ENCODE measurements at places on chromosomes 13 and 19.

DNA sequence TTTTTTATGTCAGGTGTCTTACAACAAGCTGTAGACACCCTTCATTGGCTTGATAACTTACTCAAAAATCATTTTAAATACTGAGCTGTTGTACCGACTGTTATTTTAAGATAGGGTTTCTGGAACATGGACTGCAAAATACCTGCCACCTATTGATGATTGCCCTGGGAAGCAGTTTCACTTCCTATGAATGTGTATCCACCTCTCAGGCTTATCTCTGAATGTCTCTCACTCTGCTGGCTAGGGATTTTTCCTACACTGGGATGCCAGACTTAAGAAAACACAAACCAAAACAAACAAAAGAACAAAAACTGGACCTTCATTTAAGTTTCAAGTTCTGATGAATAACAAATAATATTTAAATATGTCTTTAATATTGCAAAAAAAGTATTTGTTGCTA, 663.7 kb downstream of the EFNB2 start:
- no peak for DNase-seq

- no peak for DNase-seq
These were observed 709.3 kb upstream of the KLHL1 start for GRCh38 chr13:70817576-70817975.

GRCh38 chr13:59444210-59444857, 719.4 kb downstream of the DIAPH3 start:
- peak; percentile 77 for DNase-seq

DNA sequence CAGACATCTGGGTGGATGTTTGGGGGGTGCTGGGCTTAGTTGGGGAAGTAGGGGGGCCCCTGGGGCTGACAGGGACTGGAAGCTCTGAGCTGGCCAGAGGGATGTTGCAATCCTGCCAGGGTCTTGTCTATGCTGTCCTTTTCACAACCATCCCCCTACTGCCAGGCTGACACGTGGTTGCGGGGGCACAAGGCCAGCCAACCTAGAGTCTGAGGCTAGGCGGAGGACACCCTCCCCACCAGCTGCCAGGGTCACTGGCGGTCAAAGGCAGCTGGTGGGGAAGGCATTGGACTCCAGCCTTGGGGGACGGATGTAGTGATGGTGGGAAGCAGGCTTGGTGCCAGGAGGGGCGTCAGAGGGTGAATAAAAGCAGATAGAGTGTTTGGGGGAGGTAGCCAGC, 1.6 kb upstream of the APOC1 start:
- no peak for DNase-seq

DNA sequence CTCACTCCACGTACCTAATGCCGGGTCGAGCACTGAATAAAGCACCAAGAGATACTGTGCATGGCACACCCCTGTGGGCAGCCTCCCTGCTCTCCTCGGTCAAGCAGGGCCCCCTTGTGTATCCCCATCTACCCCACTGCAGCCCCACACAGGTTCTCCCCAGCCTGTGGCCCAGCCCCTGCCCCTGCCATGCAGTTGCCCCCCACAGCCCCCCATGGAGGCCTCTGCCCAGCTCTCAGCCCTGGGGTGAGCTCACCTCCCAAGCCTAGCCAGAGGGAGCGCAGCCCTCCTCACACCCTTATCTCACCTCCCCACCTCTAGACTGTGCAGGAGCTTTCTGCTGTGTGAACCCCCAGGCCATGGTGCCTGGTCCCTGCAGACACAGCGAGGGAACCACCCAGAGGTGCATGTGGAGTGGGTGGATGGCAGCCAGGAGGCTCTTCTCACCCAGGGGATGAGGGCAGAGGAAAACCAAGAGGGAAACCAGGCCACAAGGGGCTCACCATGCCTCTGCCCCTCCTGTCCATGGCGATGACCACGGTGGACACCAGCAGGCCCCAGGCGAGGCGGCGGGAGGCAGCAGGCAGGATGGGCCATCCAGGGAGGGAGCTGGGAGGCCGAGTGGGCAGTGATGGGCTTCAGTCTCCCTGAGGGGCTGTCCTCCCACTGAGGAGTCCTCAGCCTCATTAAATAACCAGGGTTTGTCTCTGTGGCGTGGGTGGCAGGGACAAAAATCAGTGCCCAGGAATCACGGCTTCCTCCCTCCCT, 83.2 kb downstream of the ANKRD10 start:
- DNase-seq: no peak

All from NCI-H1417 (cell line).